Fibroblast of skin of abdomen (primary cell): ENCODE measurements at places on chromosomes 12 and 14.

DNA sequence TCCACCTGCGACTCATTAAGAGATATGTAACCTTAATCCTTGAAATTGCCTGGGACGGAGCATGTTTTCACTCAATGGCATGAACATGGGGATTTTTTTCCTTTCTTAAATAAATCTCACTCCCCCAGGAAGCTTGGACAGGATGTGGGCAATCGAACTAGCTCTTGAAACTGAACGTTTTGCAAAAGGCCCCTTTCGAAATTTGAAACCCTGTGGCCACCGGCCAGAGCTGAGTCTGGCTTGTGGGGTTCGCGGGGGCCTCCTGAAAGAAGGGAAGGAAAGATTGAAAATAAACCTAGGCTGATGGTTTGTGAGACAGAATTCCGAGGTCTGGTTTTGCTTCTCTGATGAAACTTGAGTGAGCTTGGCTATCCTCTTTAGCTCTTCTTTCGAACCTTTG, 101.4 kb upstream of the RTL1 start:
- peak; percentile 87 for DNase-seq

GRCh38 chr14:29016050-29016900, 249.7 kb downstream of the FOXG1 start:
- DNase-seq = peak; percentile 37

- DNase-seq = peak; percentile 45
Measured at GRCh38 chr12:106296179-106296877, 6.2 kb upstream of the TCP11L2 start.

GRCh38 chr12:95700316-95700785, 90.2 kb downstream of the NTN4 start:
- peak; percentile 75 for DNase-seq

- DNase-seq = no peak
Measured at GRCh38 chr12:101327051-101327450, 47.1 kb downstream of the UTP20 start.

DNA sequence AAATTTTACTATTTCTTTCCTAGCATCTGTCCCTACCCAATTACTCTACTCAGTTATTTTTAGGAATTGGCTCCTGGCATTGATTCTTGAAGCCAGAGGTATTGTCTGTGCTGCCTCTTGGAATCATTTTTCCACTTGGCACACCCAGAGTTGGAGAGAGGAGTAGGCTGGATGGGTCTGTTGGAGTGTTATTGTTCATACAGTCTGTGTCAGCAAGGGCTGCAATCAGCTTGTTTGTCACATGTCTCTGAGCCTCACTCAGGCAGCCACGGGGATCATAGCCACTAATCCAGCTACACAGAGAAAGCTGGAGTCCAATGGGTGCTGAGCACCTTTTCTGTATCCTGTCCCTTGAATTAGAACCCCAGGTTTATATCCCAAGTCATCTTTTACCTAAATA, 176.0 kb upstream of the DYRK2 start:
- DNase-seq = no peak

DNA sequence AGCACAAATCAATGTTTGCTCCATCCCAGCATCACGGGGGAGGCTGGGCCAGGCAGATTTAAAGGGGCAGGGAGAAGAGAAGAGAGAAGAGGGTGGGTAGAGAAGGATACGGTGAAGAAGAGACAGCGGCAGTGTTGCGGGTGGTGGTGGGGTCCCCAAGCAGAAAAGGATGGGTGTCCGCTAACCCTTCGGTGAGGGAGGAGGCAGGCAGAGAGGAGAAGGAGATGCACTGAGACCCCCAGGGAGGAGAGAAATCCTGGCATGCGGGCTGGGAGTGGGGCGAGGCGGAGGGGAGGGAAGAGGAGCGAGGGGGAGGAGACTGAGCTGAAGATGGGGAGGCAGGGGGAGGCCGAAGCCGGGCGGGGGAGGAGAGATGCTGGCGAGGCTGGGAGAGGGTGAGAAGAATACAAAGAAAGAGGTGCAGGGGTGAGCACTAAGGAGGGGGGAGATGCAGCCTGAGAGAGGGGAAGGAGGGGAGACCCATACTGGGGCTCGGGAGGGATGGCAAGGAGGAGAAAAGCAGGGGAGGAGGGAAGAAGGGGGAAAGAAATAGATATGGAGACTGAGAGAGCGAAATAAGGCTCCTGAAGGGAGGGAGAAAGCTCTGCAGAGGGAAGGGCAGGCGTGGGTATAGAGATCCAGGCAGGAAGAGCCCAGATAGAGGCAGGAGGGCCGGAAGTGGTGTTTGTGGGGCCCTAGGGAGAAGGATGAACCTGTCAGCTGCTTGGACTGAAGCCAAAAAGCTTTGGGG, at the start of gene JPH4:
Gene JPH4, minus strand, starts transcription at position 231 of the 751 bp plus-strand sequence. CDS start 1,337 bp downstream, outside the sequence.
- no peak for DNase-seq

- DNase-seq = peak; percentile 79
Measured at GRCh38 chr14:67837011-67837624, 17.5 kb downstream of the RAD51B start.
